NCI-H748 treated with DMSO at 0.1 percent for 48 hours (cell line): ENCODE measurements at places on chromosomes 4 and X.
A peak's percentile ranks its signal among the peaks of the same experiment; 100 is the strongest.

GRCh38 chr4:110840221-110840654 is 217.4 kb upstream of the PITX2 start:
- DNase-seq: no peak

GRCh38 chr4:27048429-27049238 is 188.0 kb downstream of the STIM2 start:
- peak; percentile 69 for DNase-seq

GRCh38 chr4:150178161-150178560 is 99.9 kb downstream of the DCLK2 start:
- no peak for DNase-seq

GRCh38 chr4:78207541-78207940 is 150.4 kb downstream of the FRAS1 start:
- no peak for DNase-seq

DNA sequence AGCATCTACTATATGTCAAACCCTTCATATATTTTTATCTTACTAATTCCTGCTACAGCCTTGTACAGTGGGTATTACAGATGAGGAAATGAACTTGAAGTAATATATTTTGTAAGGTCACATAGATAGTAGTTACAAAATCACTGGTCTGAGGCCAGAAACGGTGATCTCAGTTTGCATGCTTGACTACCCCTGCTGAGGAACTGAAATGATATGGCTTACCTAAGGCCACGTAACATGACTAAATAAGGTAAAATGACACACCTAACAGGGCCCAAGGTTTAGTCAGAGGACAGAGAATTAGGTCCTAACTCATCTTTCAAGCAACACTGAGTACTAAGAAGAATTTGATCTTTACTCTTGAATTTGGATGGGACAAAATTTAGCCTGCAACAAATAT is 1.5 kb upstream of the COMMD8 start:
- DNase-seq: no peak

- peak; percentile 64 for DNase-seq
Observed at GRCh38 chr4:99894161-99894997, at the start of gene LAMTOR3. Gene LAMTOR3, minus strand, starts transcription at chr4:99894427. Its CDS starts 464 bp downstream, at chr4:99893963.

DNA sequence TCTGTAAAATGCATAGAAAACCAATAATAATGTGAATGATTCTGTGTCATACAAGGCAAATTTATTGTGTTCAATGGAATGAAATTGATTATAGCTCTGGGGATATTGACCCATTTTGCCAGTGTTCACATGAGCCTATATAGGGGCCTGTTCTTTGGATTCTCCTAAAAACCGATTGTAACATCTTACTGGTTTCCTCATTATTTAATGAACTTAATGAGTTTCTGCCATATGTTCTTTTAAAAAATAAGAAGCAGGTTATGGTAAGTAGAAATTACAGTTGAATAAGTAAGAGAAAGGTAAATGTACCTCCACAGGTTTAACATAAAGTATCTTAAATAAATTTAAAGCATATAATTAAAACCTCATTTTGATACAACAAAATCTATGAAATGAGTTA is 24.6 kb upstream of the ADGRL3 start:
- DNase-seq: no peak
